ENCODE measurements at places on chromosomes 1 and 21.

DNA sequence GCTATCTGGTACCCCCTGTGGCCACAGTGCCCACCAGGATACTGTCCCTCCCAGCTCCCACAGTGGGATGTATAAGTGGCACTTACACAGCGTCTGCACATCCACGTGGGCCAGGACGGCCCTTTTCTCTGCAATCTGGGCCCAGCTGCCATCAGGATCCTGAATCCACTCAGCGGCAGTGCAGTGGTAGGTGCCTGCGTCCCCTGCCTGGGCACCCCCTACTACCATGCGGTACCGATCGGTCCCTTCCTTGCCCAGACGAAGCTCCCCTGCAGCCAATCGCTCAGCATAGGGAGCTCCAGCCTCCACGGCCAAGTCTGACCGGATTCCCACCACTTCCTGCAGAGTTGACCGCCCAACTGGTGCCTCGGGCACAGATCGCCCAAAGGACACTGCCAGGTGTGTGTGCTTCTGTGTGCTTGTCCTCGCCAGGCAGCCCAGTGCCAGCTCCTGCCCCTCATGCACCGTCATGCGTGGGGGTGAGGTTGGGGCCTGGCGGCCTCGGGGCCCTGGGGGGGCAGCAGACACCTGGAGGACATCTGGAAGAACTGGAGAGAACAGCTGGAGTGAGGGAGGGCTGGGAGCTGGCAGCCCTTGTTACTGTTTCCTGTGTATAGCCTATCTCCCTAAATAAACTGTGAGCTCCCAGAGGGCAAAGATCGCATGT is 4.7 kb downstream of the IGSF8 start:
- DNase-seq, result no peak

DNA sequence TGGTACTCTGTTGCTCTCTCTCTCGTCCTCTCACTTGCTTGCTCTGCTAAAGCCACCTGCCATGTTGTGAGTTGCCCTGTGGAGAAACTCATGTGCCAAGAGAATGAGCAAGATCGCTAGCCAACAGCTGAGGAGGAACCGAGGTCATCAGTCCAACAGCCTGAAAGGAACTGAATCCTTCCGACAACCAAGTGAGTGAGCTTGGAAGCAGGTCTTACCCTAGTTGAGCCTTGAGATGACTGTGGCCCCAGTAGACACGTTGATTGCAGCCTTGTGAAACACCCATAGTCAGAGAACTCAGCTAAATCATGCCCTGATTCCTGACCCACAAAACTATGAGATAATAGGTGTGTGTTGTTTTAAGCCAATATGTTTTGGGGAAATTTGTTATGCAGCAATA is 48.1 kb upstream of the BACH1 start:
- DNase-seq, result no peak

GRCh38 chr21:41854426-41854995 is 24.6 kb downstream of the PRDM15 start:
- DNase-seq, result no peak

- no peak for DNase-seq
These were observed 8.2 kb upstream of the IRF2BP2 start for GRCh38 chr1:234617986-234618736.

DNA sequence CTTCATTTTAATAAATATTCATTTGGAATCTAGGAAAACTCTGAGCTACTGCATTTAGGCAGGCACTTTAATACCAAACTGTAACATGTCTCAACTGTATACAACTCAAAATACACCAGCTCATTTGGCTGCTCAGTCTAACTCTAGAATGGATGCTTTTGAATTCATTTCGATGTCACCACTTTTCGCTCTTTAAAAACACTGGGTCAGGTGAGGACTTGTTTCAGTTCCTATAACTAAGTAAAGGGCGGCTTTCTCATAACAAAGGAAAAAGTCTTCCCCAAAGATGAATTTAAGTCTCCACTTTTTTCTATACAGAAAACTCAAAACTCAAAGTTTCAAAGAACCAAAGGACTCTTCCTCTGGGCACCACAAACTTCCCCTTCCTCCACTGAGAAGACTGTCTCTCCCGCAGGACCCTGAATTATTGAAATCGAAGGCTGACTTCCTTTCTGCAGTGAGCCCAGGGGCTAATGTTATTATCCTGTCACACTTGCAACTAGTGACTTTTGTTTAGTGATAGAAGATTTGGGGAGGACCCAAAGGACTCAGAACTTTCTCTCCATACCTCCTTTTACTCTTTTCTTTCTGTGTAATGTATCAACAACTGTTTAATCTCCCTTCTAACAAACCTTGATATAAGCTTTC is 9.7 kb upstream of the DHX9 start:
- no peak for DNase-seq

GRCh38 chr1:213414911-213415310 is 363.9 kb downstream of the RPS6KC1 start:
- no peak for DNase-seq

DNA sequence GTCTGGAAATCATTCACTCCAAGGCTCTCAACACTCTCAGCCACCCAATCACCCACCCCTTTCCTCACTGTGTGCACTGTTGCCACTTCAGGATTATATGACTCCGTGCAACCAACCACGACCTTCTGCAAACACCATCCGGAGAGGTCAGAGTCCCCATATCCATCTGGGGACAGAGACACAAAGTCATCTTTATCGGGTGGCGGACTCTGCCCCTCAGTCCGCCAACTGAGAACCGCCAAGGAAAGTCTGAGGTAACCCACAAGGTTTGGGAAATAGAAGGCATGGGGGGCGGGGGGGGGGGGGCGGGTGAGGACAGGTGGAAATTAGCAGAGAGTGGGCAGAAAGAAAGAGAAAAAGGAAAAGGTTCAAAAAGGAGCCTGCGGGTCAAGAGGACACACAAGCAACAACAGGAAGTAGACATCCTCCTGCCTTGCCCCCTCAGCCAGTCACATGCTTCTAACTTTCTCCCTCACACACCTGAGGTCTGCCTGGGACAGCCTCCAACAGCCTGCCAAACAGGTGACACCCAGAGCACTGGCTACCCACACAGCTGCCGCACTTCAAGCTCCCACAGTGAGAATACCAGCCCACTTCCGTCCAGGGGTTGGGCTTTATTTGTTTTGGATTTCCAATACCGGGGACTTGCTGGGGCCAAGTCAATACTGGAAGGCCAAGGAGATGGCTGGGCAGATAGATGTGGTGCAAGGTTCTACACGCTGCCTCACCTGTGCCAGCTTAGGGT is 58.1 kb downstream of the SSBP3 start:
- DNase-seq, result no peak

GRCh38 chr1:228146417-228147150 is 3.1 kb upstream of the GJC2 start:
- DNase-seq, result no peak

DNA sequence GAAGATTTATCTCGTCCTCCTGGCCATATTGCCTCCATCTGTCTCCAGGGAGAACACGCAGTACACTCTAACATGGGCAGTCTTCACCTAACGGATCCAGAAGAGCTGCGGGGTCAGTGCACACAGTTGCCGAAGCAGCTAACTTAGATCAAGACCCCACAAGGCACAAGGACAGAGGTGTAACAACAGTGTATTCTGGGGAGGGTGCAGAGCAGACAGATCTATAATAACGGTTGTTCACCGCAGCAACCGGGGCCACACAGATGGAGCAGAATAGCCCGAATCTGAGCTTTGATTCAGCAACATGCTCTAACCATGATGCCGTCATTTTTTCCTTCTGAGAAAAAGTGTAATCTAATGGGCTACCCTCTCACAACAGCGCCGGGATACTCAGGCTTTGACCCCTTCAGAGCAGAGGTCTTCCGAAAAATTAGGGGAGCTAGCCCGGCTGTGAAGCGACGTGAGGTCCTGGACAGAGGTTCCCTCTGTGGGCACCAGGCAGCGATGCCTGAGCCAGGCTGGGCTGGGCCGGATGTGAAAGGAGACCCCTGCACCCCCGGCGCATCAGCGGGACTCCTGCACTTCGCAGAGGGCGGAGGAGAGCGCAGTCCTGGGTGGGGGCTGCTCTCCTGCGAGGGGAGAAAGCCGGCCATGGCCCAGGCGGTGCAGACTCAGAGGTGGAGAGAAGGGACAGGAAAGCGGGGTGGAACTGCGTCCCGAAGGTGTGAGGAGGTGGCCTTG is 57.5 kb downstream of the BCL9 start:
- peak; percentile 26 for DNase-seq

DNA sequence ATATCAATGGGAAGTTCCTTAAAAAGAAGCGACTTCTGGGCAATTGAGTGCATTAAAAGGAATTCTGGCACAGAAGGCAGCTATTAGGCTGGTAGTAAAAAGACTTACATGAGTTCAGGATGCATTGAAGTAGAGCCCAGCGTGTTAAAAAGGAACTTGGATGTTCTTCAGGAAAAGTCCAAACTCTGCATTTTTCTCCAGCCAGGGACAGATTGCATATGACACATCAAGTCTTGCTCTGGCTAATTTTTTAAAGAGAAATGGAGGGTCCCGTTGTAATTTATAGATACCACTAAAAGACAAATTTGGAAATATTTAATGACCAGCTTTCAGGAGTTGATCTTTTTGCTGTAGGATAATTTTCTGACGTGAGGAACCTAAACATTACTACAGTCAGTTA is 1.2 kb downstream of the TPRG1L start:
- no peak for DNase-seq

GRCh38 chr1:158839566-158839965 is 8.4 kb downstream of the MNDA start:
- DNase-seq, result no peak

DNA sequence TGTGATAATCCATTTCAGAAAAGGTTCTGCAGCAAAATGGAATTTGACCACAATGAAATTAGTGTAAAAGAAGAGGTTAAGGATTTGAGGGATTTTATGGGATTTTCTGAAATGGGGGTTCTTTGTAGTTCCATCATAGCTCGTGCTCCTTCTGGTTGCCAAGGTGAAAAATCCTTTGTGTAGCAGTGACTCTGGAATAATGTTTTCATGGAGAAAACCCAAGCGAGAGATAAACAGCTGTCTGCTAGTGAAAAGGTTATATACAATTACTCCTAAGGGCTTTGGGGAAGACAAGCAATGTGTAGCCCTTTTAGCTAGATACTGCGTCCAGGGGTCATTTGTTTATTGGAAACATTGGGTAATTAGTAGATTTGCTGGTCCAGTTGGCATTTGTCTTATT is 453.2 kb upstream of the DEPDC1 start:
- no peak for DNase-seq

- DNase-seq, result no peak
These were observed 143.4 kb upstream of the MAGI3 start for GRCh38 chr1:113246929-113247328.

DNA sequence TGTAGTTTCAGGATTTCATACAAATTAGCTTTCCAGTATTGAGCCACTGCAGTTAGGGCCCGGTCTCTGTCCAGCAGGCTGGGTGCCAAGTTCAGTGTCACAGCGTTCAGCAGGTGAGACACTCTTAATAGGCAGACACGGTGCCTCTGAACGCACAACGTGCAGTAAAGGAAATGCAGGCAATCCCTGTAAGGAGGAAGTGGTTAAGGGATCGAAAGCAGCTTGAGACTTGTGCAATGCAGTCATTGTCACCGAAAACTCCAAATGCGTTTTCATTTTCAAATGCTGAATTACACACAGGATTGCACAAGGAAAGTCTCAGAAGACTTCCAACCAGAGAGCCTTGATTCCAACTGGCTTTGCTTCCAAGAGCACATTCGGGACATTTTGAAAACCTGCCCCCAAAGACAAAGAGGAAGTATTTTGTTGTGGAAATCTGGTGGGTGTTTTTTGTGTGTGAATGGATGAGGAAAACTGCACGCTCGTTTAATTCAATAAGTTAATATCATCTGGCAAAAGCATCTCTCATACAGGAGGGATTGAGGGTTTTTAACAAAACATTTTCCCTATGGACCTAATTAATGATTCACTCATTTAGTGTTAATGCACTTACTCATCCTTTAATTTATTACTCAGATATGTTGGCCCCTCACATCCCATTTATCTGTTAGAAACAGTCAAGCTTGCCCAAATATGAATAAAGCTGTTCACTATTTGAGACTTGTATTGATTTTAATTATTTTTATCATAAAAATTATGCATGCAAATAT is 61.6 kb downstream of the PTGS2 start:
- DNase-seq, result no peak

- DNase-seq, result no peak
These were observed 67.3 kb downstream of the LAMC1 start for GRCh38 chr1:183090391-183091006.

DNA sequence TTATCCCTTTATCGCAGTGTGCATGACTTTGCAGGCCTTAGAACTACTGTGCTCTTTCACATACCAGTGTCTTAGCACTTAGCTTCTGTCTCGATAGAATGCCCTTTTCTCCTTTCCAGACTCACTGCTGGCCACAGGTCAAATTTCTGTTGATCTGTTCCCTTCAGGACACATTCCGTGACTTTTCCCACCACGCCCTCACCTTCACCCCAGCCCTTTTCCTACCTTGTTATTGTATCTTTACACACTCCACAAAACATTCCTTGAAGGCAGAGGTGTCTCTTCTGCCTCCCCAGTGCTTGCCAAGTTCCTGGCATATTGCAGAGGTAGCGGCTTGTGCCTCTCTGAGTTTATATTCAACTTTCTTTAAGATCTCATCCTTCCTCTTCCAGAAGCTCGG is 3.7 kb upstream of the IGSF9 start:
- no peak for DNase-seq

GRCh38 chr1:57003398-57004139 is 37.8 kb upstream of the C8B start:
- DNase-seq, result no peak

DNA sequence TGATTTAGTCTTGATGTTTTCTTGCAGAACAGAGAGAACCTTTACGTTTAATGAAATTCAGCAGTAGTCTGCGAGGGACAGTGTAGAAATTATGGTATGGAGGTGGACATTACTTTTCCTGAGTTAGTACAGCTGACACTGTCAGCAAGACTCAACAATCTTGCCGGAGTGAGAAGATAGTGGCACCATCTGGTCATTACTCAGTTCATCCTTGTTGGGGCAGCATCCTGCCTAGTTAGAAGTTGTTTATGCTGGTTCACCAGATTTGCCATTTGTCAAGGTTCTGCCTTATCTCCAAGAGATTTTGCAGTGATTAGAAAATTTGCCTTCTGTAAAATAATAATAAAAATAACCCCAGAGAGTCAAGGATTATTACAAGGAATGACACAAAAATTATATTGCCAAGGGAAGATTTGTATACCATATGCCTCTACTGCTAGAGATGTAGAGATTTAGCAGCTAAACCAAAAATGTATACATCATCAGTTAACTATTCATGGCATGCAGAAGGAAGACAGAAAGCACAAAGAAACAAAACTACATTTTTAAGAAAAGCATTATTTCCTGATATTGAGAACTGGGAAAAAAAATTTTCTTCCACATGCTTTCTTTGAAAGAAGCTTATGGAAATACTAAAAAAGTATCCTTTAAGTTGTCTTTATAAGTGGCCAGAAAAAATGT is 1967.4 kb downstream of the NCAM2 start:
- no peak for DNase-seq

DNA sequence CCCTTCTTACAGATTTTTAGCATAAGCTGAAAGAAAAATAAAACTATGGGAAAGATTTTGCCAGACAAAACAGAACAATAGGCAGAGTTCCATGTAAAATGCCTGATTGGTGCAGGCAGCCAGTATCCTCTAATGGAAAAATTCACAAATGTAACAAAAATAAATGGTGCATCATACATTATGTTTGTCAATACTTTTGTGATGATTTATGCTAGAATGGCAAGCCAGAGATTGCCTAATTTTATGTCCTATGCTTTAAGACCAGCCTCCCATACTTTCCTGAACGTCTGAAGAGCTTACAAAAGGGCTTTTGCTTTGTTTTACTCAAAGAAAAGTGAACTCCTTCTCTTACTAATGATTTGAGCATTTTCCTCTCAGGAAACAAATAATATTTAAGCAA is 81.5 kb upstream of the KCNJ15 start:
- no peak for DNase-seq

Measured in stimulated activated CD8-positive, alpha-beta memory T cell treated with anti-CD3 and anti-CD28 coated beads, Interleukin-4, amount 100 ng/mL, for 24 hours (primary cell).